NCI-H2029 treated with DMSO at 0.1 percent for 48 hours (cell line): ENCODE measurements at places on chromosomes 11 and 22.

GRCh38 chr11:47599902-47600301 lies 5.7 kb upstream of the C1QTNF4 start:
- peak; percentile 62 for DNase-seq

GRCh38 chr11:33689501-33689900 lies 11.1 kb downstream of the C11orf91 start:
- no peak for DNase-seq

DNA sequence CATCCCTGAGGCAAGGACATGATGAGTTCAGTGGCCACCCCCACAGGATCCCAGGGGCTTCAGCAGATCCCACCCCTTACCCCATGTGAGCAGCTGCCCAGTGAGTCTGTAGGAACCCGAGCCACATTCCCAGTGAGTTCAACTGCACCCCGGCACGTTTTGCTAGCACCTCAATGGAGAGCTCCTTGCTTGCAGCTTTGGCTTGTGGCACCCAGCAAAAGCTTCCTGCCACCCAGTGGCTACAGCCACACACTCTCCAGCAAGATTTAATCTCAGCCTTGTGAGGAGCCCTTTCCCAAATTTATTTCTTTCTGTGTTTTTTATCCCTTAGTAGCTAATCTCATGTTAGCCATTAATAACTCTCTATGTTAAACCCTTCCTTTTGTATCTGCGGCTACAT lies 4.0 kb downstream of the SAA1 start:
- DNase-seq, result no peak

- no peak for DNase-seq
Observed at GRCh38 chr11:109037856-109038780, 373.2 kb downstream of the DDX10 start.

DNA sequence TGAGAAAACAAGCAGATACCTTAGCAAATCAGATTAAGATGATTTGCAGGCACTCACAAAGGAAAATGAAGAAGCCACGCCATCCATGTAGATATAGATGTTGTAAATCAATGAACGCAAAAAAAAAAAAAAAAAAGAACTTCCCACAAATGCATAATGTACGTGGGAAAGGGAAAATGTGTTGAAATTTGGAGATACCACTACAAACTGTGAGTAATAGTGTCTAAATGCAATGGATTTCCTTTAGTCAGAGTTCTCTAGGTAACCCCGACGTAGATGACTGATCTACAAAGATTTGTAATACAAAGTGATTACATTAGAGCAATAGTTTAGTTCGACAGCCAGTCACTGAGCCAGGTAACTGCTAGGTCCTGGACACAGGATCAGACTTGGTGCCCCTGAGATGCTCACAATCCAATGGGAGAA lies 783 bp upstream of the ANKRD54 start:
- DNase-seq, result no peak

- DNase-seq, result no peak
Observed at GRCh38 chr11:8638300-8638699, 44.2 kb downstream of the TRIM66 start.

GRCh38 chr22:31968022-31968421 lies 23.7 kb downstream of the YWHAH start:
- no peak for DNase-seq

DNA sequence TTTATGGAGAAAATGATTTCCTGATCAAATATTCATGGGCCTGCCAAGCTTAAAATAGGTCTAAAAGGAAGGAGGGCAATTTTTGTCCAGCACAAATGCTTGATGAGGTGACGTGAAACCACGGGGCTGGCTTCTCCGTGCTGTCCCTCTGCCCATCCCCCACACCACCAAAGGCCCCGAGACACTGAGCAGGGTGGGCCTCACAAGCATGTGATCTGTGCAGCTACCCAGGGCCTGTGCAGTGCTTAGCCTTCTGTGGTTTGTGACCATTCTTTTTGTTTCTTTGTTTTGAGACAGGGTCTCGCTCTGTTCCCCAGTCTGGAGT lies 94.8 kb upstream of the RTL6 start:
- no peak for DNase-seq

DNA sequence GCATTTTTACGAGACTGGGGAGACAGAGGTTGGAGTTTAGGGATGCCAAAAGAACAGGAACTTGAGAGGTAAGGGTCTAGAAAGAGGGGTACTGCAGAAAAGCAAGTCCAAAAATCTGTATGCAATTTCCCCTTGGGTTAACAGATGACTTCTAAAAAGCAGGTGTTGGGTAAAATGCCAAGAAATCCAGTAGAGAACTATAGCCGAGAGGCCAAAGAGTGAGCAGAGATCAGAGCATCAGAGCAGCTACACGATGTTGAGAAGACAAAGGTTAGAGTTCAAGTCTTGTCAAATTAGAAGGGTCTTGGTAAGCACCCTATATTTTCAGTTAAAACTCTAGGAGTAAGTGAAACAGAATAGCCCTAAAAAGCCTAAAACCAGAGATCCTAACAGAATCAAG lies 145.2 kb downstream of the FCHSD2 start:
- no peak for DNase-seq

DNA sequence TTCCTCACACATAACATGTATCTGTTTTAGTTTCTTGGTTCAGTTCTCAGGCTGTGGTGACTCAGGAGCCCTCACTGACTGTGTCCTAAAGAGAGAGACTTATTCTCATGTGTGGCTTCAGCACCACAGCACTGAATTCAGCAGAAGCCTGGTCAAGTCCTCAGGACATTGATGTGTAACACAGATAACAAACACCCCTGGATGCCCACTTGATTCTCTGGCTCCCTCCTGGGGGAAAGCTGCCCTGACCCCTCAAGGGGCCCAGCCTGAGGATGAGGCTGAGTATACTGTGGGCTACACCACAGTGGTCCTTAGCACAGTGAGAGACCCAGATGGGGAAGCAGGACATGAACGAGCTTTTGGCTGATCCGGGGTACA lies 87.2 kb upstream of the VPREB1 start:
- DNase-seq, result no peak

DNA sequence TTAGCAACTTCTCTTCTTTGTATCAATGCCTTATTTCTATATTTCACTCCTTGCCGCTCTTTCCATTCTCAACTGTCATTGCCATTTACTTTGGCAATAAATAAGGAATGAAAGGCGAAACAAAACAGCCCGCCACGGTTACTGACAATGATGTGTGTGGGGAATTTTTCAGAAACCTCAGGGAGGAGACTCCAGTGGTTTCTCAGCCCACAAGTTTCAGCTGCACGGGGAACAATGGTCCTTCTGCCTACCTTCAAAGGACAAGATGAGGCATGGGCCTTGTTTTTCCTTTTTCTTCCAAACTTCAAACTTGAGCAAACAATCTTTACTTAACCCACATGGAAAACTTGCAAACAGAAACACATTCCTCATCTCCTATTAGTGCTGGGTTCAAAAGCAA lies 409.4 kb downstream of the METTL15 start:
- no peak for DNase-seq

DNA sequence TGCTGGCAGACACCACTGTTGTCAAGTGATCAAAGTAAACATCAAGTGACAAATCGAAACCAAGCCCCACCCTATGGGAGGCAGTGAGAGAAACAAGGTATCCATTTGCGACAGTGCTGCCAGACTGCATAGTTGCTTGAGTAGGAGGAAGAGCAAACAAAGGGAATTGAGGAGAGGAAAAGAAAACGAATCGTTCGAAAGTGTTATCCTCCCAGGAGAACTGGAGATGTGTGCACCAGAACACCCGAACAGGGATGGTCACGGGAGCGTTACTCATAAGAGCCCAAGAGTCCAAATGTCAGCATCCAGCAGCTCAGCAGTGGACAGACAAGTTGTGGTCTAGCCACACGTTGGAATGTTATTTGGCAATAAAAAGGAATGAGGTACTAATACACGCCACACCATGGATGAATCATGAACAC lies 58.4 kb upstream of the NUP50 start:
- peak; percentile 47 for DNase-seq

DNA sequence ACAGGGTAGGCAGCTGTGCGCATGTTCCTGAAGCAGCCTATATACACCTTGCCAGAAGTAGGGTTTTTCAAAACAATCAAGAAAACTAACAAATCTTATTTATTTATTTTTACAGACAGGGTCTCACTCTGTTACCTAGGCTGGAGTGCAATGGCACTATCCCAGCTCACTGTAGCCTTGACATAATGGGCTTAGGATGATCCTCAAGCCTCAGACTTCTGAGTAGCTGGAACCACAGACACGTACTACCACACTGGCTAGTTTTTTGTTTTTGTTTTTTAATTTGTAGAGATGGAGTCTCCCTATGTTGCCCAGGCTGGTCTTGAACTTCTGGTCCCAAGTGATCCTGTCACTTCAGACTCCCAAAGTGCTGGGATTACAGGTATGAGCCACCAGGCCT lies 25.7 kb downstream of the CLTCL1 start:
- DNase-seq, result no peak

- DNase-seq, result no peak
Observed at GRCh38 chr22:50621948-50622722, 5.8 kb downstream of the ARSA start.

- peak; percentile 66 for DNase-seq
Observed at GRCh38 chr22:45336971-45337431, 27.3 kb downstream of the FAM118A start.

DNA sequence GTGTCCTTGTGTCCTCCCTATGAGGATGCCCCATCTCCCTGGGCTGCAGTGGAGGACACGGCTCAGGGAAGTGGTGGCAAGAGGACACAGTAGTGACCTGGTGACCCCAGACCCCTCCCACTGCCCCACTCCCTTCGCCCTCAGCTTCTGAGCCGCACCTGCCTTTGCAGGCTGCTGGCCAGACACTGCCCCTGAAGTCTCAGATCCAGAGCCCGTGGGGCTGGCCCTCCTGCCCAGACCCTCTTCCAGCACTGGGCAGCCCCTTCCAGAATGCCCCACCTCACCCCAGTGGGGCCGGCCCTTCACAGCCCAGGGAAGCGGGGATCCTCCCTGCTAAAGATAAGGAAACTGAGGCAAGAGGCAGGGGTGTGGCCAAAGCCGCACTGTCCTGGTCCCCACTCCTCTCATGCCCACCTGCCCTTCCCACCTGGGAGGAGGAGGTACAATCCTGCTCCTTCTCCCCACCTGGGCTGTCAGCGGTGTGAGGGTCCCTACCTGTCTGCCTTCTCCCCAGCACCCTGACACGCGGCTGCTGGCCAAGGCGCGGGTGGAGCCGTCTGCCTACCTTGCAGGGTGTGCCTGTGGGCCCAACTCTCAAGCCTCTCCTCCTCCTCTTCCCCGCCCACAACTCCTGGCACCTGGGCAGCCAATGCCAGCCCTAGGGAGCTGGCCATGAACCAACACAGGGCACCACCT lies 17.3 kb downstream of the TRPM5 start:
- DNase-seq, result no peak

GRCh38 chr11:24145411-24145810 lies 351.4 kb upstream of the LUZP2 start:
- no peak for DNase-seq

- no peak for DNase-seq
Observed at GRCh38 chr11:58945663-58946062, 6.4 kb downstream of the GLYATL1 start.

- no peak for DNase-seq
Observed at GRCh38 chr11:10291801-10292638, 2.0 kb downstream of the SBF2 start.

DNA sequence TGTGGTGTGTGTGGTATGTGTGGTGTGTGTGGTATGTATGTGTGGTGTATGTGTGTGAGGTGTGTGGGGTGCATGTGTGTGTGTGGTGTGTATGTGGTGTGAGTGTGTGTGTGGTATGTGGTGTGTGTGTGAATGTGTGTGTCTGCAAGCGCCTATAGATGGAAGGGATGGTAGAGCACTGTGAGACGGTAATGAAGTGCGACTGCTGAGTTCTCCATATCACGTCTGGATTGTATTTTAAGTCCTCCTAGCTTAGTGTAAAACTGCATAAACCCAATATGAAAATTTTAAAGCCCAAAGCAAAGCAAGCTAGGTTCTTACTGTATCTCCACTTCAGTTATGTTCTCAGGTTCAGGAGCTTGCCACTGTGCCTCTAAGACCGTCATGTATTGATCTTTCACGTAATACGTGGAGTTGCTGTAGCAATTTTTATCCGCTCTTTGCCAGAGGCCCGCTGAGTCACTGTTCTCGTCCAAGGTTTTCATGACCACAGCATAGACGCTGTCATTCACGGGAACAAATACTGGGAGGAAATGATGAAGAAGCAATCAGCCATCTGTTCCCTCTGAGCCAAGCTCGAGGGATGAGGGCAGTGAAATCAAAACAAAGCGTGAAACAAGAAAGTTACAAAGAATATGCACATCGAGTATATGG lies 5.5 kb downstream of the PLET1 start:
- no peak for DNase-seq

- no peak for DNase-seq
Observed at GRCh38 chr11:65384301-65384889, 1.9 kb upstream of the SLC25A45 start.

DNA sequence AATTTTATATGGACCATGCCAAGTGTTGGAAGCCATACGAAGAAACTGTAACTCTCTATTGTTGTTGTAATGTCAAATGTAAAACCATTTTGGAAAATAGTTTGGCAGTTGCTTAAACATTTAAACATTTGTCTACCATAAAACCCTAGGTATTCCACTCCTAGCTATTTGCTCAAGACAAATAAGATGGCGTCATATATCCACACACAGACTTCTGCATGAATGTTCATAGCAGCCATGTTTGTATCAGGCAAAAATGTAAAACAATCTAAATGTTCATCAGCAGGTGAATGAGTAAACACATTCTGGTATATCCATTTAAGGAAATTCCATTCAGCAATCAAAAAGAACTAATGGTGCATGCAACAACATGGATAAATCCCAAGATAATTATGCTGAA lies 27.9 kb downstream of the OR9I1 start:
- DNase-seq, result no peak

DNA sequence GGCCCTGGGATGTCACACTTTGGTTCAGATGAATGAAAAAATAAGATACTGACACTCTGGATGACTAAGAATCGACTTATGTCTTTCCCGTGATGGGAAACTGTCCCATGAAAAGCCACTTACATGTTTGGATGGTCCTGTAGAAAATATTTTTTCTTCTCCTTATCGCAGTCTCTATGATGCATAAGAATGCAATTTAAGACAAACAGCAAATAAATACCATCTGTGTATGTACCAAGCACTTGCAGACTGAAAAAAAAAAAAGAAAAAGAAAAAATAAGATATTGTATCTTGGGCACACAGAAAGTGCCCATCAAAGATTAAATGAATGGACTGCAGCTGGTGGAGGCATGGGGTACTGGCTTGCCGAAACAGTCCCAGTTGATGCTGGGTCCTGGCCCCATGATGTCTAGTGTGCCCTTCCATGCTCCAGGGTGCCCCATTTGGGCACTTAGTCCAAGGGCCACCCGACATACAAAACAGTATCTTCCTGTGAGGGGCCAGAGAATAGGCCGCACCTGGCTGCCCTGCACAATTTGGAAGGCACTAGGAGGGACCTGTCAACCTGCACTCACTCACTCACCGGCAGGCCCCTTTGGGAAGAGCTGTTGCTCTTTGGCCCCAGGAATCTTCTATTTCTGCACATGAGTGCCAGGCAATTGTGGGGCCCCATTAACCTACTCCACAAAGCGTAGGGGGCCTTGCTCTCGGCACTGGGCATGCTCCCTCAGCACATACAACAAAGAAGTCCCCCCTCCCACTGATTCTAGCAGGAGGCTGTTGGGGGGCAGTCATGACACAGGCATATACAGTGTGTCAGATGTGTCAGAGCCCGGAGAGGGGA lies 2.5 kb upstream of the ZBED4 start:
- DNase-seq, result no peak

GRCh38 chr11:79080551-79080950 lies 360.3 kb downstream of the TENM4 start:
- DNase-seq, result no peak
